ENCODE measurements at places on chromosomes 5 and 9.
A peak's percentile ranks its signal among the peaks of the same experiment; 100 is the strongest.

- no peak for DNase-seq
Measured at GRCh38 chr5:14551211-14551610, 30.4 kb upstream of the OTULINL start.

- DNase-seq = no peak
Measured at GRCh38 chr9:128625391-128626146, 31.1 kb downstream of the DYNC2I2 start.

GRCh38 chr5:37837414-37838032 lies 2.3 kb downstream of the GDNF start:
- DNase-seq = peak; percentile 79

GRCh38 chr5:96175090-96175489 lies 213.4 kb upstream of the ELL2 start:
- no peak for DNase-seq

DNA sequence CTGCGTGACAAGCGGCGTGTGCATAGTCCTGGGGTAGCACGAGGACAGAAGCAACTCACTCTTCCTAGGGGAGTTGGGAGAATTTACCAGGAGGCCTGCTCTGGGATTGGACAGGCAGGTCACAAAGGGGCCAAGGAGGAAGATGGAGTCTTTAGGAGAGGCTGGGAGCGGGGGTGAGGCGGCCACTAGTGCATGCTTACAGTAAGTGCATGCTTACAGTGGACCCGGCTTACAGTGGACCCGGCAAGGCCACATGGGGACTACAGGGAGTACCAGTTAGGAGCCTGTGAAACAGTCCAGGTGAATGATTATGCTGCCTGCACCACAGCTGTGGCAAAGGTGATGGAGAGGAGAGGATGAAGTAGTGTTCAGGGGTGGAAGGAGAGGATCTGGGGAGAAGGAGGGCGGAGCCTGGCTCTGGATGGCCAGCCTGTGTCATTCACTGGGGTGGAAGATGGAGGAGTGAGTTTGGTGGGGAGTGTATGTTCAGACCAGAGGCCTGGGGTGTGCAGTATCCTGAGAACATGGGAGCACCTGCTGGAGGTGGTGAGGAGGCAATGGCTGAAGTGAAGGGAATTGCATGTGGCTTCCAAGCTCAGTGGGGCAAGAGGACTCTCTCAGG lies 78.7 kb downstream of the CRB2 start:
- DNase-seq = no peak

- DNase-seq = no peak
Measured at GRCh38 chr5:61275841-61276240, 56.2 kb upstream of the ZSWIM6 start.

- no peak for DNase-seq
Measured at GRCh38 chr5:15300141-15300540, 199.8 kb upstream of the FBXL7 start.

- DNase-seq = no peak
Measured at GRCh38 chr5:143543358-143544255, 140.1 kb upstream of the NR3C1 start.

GRCh38 chr5:127536687-127537086 lies 19.2 kb downstream of the PRRC1 start:
- no peak for DNase-seq
